Activated naive CD8-positive, alpha-beta T cell treated with anti-CD3 and anti-CD28 coated beads, Interleukin-2, amount 10 ng/mL, durations not matched to agents 7 days and 5 days (primary cell): ENCODE measurements at places on chromosomes 7 and 10. TPM values are rescaled to one million over a fixed set of nuclear protein-coding genes. Genes with fewer than 3 reads are reported as not detected.

ITGB1 gene
- total RNA-seq = 77.8 TPM

LIPJ gene
- not detected for total RNA-seq

NPSR1 gene
- total RNA-seq = not detected

COL1A2 gene
- 0.47 TPM for total RNA-seq

PMPCB gene
- 57.0 TPM for total RNA-seq

AOAH gene
- total RNA-seq = 19.4 TPM

TBXAS1 gene
- total RNA-seq = 3.0 TPM

DPY19L1 gene
- 11.1 TPM for total RNA-seq

TLX1 gene
- not detected for total RNA-seq

SYT15B gene
- total RNA-seq = not detected

EN2 gene
- not detected for total RNA-seq

MYL10 gene
- total RNA-seq = not detected

IMPDH1 gene
- 64.4 TPM for total RNA-seq

AGR3 gene
- not detected for total RNA-seq

AGBL3 gene
- 4.5 TPM for total RNA-seq

EPDR1 gene
- 0.25 TPM for total RNA-seq

SPOCK2 gene
- total RNA-seq = 370 TPM

UNCX gene
- not detected for total RNA-seq

NUTM2A gene
- total RNA-seq = 0.79 TPM

MUC3A gene
- total RNA-seq = not detected

ATOH7 gene
- total RNA-seq = not detected

ERV3-1 gene
- 16.9 TPM for total RNA-seq

SLC26A5 gene
- total RNA-seq = 0.25 TPM

SLC13A1 gene
- not detected for total RNA-seq

SND1 gene
- total RNA-seq = 132 TPM

COMTD1 gene
- 42.3 TPM for total RNA-seq

ENTPD1 gene
- 10.9 TPM for total RNA-seq

LIPM gene
- not detected for total RNA-seq

CDC14C gene
- total RNA-seq = not detected

CHRM2 gene
- not detected for total RNA-seq

CPN1 gene
- total RNA-seq = not detected

NT5C3A gene
- 63.3 TPM for total RNA-seq

ASAH2B gene
- 4.2 TPM for total RNA-seq

GIMAP1 gene
- total RNA-seq = 42.1 TPM

GNAT3 gene
- not detected for total RNA-seq

OR13A1 gene
- 0.23 TPM for total RNA-seq

FGFBP3 gene
- 2.9 TPM for total RNA-seq

UBTD1 gene
- total RNA-seq = 1.4 TPM

PNLIPRP2 gene
- total RNA-seq = not detected

AFAP1L2 gene
- 5.0 TPM for total RNA-seq

FIGNL1 gene
- 28.4 TPM for total RNA-seq

EBF3 gene
- total RNA-seq = not detected

MTURN gene
- total RNA-seq = 6.1 TPM

SLC37A3 gene
- total RNA-seq = 33.6 TPM

GAD2 gene
- not detected for total RNA-seq

GJD4 gene
- not detected for total RNA-seq

A1CF gene
- total RNA-seq = not detected

FAM25G gene
- total RNA-seq = not detected

HOXA1 gene
- 1.0 TPM for total RNA-seq

ASZ1 gene
- not detected for total RNA-seq
